ENCODE measurements at places on chromosomes 13 and 19.

- H3K27ac ChIP-seq = peak overlapping the region; percentile 9
- no peaks in the 10 kb centered on the region for H3K27me3 ChIP-seq
- H3K4me3 ChIP-seq = no peak overlapping the region
Measured at GRCh38 chr13:20823071-20823470, 49.3 kb upstream of the EEF1AKMT1 start.

GRCh38 chr19:16889366-16889882 lies 625 bp downstream of the F2RL3 start:
- DNase-seq = no peak
- no peak overlapping the region for H3K4me3 ChIP-seq
- H3K36me3 ChIP-seq = no peaks in the 10 kb centered on the region
- H3K4me1 ChIP-seq = peaks cover 13% of the 10 kb centered on the region
- peaks cover 51% of the 10 kb centered on the region for H3K27me3 ChIP-seq
- H3K27ac ChIP-seq = no peak overlapping the region

DNA sequence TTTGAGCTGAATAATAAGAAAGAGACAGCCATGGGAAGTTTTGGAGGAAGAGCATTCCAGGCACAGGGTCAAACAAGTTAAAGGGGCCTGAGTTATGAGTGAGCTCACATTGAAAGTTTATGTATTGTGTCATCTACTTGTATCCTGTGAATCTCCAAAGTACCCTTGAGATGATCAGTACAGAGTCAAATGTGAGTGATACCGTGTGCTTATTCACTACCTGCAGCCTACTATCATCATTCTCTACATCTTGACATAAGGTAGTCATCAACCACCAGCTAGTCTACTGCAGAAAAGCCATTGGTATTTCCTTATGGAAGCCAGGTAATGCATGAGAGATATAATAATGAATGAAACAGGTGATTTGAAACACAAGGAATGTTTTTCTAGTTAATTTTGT lies 3.0 kb upstream of the KCTD12 start:
- no peaks in the 10 kb centered on the region for H3K36me3 ChIP-seq
- peaks cover 20% of the 10 kb centered on the region for H3K27me3 ChIP-seq
- H3K27ac ChIP-seq = no peak overlapping the region

- peak overlapping the region; percentile 95 for H3K4me3 ChIP-seq
- peaks cover 22% of the 10 kb centered on the region for H3K36me3 ChIP-seq
- no peaks in the 10 kb centered on the region for H3K27me3 ChIP-seq
- H3K27ac ChIP-seq = peak overlapping the region; percentile 99
- peak; percentile 52 for DNase-seq
- peaks cover 26% of the 10 kb centered on the region for H3K4me1 ChIP-seq
Measured at GRCh38 chr19:10604460-10604980, 17.4 kb upstream of the AP1M2 start.

GRCh38 chr13:109918179-109918711 lies 131.9 kb upstream of the IRS2 start:
- no peak overlapping the region for H3K27ac ChIP-seq
- no peaks in the 10 kb centered on the region for H3K36me3 ChIP-seq
- H3K27me3 ChIP-seq = peaks cover 20% of the 10 kb centered on the region
- no peak overlapping the region for H3K4me3 ChIP-seq
- DNase-seq = no peak

DNA sequence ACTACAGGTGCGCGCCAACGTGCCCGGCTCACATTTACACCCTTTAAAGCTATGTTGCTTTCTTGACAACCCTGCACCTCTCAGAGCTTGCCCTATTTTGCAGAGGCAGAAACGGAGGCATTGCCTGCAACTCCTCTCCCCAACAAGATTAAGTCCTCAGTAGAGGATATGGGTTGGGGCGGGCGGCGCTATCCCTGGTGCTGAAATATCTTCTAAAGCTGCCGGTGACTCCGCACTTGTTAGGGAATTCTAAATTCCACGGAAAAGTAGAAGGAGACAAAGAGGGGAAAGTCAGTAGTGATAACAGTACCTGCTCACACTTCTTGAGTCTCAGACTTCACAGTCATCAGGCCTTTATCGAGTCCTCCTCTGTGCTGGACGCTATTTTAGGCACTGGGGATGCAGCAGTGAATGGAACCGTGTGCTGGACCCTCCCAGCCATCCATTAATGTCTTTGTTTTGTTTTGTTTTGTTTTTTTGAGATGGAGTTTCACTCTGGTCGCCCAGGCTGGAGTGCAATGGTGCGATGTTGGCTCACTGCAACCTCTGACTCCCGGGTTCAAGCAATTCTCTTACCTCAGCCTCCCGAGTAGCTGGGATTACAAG lies 18.0 kb downstream of the SLC5A5 start:
- H3K4me1 ChIP-seq = no peaks in the 10 kb centered on the region
- DNase-seq = no peak
- H3K27me3 ChIP-seq = no peaks in the 10 kb centered on the region
- H3K4me3 ChIP-seq = no peak overlapping the region
- no peak overlapping the region for H3K27ac ChIP-seq

- DNase-seq = no peak
- no peaks in the 10 kb centered on the region for H3K27me3 ChIP-seq
- H3K4me1 ChIP-seq = peaks cover 1% of the 10 kb centered on the region
Measured at GRCh38 chr13:66513728-66514127, 716.4 kb downstream of the PCDH9 start.

- no peak for DNase-seq
- H3K4me1 ChIP-seq = peaks cover 17% of the 10 kb centered on the region
- H3K27me3 ChIP-seq = no peaks in the 10 kb centered on the region
- H3K36me3 ChIP-seq = peaks cover 20% of the 10 kb centered on the region
- H3K4me3 ChIP-seq = no peak overlapping the region
Measured at GRCh38 chr13:26019881-26020870, 31.6 kb downstream of the SHISA2 start.

DNA sequence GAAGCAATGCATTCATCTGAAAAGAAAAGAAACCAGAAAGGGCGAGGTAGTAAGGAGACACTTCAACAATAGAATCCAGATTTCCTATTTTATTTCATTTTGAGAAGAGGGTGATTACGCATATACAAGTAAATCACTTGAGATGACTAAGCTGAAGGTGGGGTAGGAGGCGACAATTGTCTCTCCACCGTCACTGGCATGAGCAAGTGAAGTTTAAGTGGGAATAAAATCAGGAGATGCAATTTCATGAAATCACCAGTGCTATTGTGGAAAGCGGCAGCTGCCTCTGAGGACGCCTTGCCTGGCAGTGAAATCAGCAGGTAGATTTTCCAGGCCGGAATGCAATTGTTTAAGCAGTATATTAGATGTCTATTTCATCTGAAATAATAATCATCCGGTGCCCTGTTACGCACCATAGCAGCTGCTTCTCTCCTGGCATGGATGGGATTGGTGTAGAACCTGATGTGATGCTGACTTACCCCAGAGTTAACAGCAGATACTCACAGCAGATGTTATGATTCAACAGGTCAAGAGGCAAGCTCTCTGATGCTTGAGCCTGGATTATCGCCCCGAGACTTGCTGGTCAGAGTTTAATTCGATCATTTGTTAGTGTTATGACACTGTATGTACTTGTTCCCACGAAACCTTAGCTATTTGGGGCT lies 64.3 kb downstream of the RASL11A start:
- no peak overlapping the region for H3K4me3 ChIP-seq
- H3K36me3 ChIP-seq = no peaks in the 10 kb centered on the region
- peaks cover 3% of the 10 kb centered on the region for H3K27me3 ChIP-seq
- DNase-seq = no peak

DNA sequence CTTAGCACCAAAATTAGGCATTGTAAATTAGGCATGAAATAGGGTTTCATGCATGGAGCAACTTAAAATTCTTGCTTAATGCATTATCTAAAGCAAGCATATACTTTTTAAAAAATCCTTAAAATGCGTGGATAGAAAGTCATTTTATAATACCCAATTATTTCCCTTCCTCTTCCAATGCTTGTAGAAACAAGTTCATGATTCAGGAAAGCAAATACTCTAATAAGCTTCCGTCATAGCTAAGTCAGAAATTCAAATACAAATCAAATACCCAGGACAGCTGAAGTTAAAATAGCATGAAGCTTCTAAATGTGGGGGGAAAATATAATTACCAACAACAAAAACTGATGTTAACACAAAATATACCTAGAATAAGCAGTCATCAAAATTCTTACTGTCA lies 89.1 kb downstream of the COL4A1 start:
- no peak for DNase-seq
- H3K27me3 ChIP-seq = peaks cover 43% of the 10 kb centered on the region
- H3K36me3 ChIP-seq = no peaks in the 10 kb centered on the region
- H3K27ac ChIP-seq = no peak overlapping the region

DNA sequence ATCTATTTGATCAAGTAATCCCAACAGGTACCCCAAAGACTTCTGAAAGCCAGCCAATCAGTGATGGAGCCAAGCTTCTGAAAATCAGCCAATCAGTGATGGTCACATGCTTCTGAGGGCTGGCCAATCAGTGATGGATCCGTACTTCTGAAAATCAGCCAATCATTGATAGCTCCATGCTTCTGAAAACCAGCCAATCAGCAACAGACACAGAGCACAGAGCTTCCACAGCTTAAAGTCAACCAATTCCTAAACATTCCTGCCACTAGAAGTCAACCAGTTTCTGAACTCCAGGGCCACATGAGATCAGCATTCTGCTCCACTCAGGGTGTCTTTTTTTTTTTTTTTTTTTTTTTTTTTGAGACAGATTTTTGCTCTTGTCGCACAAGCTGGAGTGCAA lies 8.2 kb upstream of the HSD17B14 start:
- H3K36me3 ChIP-seq = no peaks in the 10 kb centered on the region
- no peaks in the 10 kb centered on the region for H3K4me1 ChIP-seq
- H3K27ac ChIP-seq = no peak overlapping the region
- no peaks in the 10 kb centered on the region for H3K27me3 ChIP-seq

GRCh38 chr19:46783670-46784069 lies 4.7 kb downstream of the SLC1A5 start:
- peak overlapping the region; percentile 99 for H3K27ac ChIP-seq
- H3K27me3 ChIP-seq = no peaks in the 10 kb centered on the region
- H3K4me1 ChIP-seq = peaks cover 46% of the 10 kb centered on the region
- peaks cover 91% of the 10 kb centered on the region for H3K36me3 ChIP-seq

DNA sequence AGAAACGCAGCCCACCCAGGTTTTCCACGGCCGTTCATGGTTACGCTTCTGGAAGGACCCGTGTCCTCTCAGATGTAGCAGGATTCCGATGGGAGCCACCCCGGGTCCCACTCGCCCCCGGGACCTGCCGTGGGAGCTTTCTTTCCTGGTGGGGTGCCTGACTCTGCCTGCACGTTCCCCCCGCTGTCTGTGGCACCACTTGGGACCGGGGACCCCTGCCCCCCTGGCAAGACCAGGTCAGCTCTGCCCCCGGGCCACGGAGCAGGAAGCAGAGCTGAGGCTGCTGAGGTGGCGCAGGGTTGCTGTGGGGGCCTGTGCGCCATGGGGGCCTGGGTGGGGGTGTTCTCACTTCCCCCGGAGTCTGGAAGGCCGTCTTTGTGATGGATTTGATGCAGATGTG lies 12.1 kb downstream of the CSNK1G2 start:
- H3K27me3 ChIP-seq = no peaks in the 10 kb centered on the region
- H3K27ac ChIP-seq = no peak overlapping the region
- peaks cover 27% of the 10 kb centered on the region for H3K4me1 ChIP-seq
- no peak overlapping the region for H3K4me3 ChIP-seq

DNA sequence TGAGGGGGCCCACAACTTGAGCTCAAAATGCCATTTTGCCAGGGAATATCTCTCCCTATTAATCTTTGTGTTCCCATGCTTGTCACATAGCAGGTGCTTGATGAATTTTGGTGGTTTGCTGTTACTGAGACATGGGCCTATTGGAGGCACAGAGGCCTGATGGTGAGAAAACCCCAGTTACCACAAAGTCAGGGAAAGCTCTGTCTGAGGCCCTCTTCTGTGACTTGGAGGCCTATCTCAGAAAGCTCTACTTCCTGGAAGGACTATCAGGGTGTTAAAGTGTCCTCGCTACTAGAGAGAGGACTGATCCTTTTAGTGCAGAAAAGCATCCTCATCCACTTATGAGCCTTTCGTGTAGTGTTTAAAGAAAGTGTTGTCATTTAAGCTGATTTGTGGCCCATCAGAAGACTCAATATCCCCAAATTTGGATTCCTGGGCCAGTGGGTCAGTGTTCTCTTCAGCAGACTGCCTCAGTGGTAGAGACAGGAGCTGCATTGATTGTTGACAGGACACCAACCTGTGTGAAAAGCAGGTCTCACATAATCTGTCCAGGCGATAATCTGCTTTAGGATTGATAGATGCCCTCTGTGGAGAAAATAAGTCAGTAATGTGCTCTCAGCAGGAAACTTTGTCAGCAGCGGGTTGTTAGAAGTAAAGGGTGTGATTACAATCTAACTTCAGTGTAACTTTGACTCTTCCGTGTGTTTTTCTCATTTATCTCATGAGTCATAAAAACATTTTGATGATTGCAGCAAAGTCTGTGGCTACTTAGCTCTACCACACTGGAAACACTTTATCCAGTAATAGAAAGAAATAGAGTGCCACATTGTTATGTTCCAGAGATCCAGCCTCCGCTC lies 121.0 kb downstream of the AKAP11 start:
- H3K36me3 ChIP-seq = peaks cover 36% of the 10 kb centered on the region
- peak overlapping the region; percentile 86 for H3K4me3 ChIP-seq
- peak overlapping the region; percentile 99 for H3K27ac ChIP-seq
- DNase-seq = peak; percentile 55
- H3K27me3 ChIP-seq = no peaks in the 10 kb centered on the region

GRCh38 chr19:17160908-17161307 lies 54.2 kb upstream of the USE1 start:
- H3K27ac ChIP-seq = no peak overlapping the region
- DNase-seq = no peak
- no peaks in the 10 kb centered on the region for H3K27me3 ChIP-seq
- H3K4me1 ChIP-seq = no peaks in the 10 kb centered on the region

DNA sequence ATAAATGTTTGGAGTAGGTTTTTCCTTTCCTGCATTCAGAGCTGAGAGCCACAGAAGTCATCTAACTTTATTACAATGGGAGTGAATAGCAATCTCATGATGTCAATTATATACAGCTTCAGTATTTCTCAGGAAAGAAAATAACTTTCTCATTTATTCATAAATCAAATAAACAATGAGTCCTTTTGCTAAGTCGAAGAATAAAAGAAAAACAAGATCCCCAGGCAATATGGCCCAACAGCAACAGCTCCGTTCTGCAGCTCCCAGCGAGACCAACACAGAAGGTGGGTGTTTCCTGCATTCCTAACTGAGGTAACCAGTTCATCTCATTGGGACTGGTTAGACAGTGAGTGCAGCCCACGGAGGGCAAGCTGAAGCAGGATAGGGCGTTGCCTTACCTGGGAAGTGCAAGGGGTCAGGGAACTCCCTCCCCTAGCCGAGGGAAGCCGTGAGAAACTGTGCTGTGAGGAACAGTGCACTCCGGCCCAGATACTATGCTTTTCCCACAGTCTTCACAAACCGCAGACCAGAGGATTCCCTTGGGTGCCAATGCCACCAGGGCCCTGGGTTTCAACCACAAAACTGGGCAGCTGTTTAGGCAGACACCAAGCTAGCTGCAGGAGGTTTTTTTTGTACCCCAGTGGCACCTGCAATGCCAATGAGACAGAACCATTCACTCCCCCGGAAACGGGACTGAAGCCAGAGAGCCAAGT lies 128.2 kb downstream of the SLITRK1 start:
- DNase-seq = no peak
- no peaks in the 10 kb centered on the region for H3K4me1 ChIP-seq
- no peak overlapping the region for H3K4me3 ChIP-seq
- no peaks in the 10 kb centered on the region for H3K36me3 ChIP-seq

GRCh38 chr19:41324921-41325639 lies 15.1 kb downstream of the CCDC97 start:
- no peak overlapping the region for H3K4me3 ChIP-seq
- H3K27me3 ChIP-seq = no peaks in the 10 kb centered on the region
- peak overlapping the region; percentile 89 for H3K27ac ChIP-seq
- peaks cover 69% of the 10 kb centered on the region for H3K4me1 ChIP-seq
- DNase-seq = no peak

GRCh38 chr13:37303606-37304005 lies 198.1 kb upstream of the CSNK1A1L start:
- no peaks in the 10 kb centered on the region for H3K36me3 ChIP-seq
- no peak overlapping the region for H3K27ac ChIP-seq
- H3K27me3 ChIP-seq = no peaks in the 10 kb centered on the region
- H3K4me3 ChIP-seq = no peak overlapping the region
